ENCODE measurements at places on chromosomes 13 and 19.

GRCh38 chr13:22936228-22936627 is 244.6 kb upstream of the SGCG start:
- no peak for DNase-seq

DNA sequence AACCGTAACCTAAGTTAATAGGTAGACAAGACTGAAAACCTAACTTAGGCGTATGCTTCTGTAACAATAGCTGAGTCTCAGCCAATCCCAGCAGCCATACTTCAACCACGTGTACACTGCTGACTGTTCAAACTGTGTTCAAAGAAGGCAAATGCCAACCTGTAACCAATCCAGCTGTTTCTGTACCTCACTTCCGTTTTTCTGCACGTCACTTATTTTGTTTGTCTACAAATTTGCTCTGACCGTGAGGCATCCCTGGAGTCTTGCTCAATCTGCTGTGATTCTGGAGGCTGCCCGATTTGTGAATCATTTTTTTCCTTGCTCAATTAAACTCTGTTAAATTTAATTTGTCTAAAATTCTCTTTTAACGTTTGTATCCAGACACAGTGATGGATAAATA is 59.2 kb downstream of the EDNRB start:
- DNase-seq: no peak

GRCh38 chr13:49258089-49258796 is 10.5 kb downstream of the CDADC1 start:
- no peak for DNase-seq

- no peak for DNase-seq
Measured at GRCh38 chr13:110397436-110398115, 90.5 kb downstream of the COL4A2 start.

DNA sequence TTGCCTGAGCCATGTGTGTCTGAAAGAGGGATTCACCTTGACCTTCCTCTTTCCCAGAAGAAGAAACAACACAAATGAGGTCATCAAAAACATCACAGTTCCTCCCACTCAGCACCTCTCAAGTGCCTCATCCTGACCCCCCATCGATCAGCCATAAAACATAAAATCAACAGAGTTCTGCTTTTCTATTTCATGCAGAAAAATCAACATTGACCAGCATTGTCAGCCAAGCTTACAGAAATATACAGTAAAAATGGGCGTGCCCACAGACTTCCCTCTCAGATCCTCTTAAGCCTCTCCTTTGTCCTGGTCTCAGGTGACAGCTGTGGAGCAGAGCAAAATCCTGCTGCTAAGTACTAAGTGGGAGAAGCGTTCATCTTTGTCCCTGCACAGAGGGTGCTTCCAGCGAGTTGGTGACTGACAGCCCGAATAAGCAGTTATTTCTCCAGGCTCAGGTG is 213.3 kb downstream of the OLFM4 start:
- no peak for DNase-seq

GRCh38 chr13:70408865-70409264 is 300.6 kb upstream of the KLHL1 start:
- no peak for DNase-seq

DNA sequence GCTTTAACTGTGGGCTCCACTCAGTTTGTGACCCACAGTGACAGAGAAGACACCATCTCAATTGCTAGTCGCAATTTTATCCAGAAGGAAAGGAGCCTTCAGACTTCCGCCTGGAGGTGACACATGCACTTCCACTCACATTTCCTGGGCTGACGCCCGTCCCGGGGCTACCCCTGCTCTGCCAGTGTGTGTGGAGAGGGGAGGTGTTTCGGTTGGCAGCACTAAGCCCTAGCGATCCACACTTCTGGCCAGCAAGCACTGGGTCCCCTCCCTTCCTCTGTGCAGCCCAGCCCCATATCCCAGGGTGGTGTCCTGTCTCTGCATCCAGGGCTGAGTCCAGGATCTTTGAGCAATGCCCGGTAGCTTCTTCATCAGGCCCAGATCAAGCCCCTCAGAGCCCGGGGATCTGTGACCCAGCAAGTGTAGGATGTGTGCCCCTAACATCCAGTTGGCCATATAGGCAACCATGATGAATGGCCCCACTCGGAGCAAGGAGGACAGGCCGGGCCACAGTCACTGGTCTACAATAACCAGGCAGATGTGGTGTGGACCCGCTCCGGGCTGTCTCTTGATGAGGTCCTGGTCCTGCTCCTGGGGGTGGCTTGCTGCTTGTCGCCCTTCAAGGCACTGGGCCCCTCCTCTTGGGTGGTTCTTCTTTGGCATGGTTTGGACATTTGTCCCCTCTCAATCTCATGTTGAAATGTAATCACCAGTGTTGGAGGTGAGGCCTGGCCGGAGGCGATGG is 141.9 kb upstream of the SPACA7 start:
- no peak for DNase-seq

- DNase-seq: no peak
Measured at GRCh38 chr19:37692956-37693620, 26.5 kb downstream of the ZNF607 start.

GRCh38 chr13:81539643-81540150 is 1198.8 kb upstream of the SPRY2 start:
- DNase-seq: no peak

- no peak for DNase-seq
Measured at GRCh38 chr13:69194130-69194529, 913.5 kb upstream of the ATXN8OS start.

- no peak for DNase-seq
Measured at GRCh38 chr13:78032132-78032531, 113.5 kb upstream of the EDNRB start.

- DNase-seq: no peak
Measured at GRCh38 chr19:33248553-33248953, 22.9 kb upstream of the SLC7A10 start.

DNA sequence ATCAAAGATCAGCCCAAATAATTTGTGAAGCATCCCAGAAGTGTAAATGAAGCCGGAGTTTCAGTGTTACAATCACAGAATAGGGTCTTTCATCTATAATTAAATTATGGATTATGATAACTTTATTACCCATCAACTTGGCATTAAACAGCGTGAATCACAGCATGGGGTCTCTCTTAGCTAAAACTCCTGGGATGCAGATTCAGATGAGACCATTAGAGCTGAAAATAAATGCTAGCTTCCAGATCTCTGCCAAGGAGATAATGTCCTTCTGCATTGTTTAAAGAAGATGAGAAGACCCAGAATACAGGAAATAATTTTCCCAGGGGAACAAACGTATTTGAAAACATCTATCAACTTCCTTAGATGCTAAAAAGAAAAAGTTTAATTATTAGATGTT is 546.0 kb upstream of the PCDH9 start:
- DNase-seq: no peak

GRCh38 chr19:1264801-1265614 is 4.1 kb upstream of the CIRBP start:
- DNase-seq: no peak

DNA sequence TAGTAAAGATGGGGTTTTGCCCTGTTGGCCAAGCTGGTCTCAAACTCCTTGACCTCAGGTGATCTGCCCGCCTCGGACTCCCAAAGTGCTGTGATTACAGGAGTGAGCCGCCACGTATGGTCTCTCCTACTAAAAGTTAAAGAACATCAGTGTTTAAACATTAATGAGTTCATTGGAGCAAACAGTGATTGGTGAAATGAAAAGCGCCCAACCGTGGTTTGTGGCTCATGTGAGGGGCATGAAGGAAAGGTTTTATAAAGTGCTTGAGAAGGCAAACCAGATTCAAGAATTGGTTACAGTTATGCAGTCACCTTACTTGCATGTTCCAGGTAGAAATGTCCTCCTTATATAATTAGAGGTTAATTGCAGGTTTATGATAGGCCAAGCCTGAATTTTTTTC is 109.5 kb downstream of the ZNF675 start:
- DNase-seq: no peak
